ENCODE measurements at places on chromosomes 6 and 20.

DNA sequence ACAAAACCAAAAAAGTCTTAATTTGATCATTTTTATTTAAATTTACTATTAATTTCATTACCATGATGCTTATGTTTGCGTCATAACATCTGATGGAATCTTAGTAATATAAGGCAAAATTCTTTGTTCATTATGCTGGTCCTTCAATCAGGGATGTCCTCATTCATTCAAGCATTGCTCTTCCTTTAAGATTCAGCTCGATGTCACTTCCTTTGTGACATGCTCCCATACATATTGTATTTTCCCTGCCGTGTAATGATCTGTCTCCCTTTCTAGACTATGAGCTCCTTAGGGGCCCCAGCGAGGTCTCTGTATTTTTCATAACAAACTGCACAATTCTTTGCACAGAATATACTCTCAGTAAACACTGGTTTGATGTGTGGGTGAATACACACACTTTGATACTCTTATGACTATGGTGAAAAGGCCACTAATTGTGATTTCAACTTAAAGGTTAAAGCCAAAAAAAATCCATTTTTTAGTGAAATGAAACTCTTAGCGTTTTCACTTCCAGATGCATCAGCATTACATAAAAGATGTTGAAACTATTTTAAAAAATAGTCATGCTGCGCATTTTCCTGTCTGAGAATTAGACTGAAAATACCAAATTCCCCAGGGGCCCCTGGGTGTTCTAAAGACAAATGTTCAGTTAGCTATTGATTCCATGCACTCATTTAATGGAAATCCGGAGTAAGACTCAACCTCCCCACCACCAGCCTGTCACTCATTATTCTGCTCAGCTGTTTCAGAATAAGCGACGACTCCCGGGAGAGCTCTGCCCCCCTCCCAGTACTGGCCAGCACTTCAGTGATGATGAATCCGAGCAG lies 169.7 kb downstream of the ATXN1 start:
- no peak for DNase-seq

DNA sequence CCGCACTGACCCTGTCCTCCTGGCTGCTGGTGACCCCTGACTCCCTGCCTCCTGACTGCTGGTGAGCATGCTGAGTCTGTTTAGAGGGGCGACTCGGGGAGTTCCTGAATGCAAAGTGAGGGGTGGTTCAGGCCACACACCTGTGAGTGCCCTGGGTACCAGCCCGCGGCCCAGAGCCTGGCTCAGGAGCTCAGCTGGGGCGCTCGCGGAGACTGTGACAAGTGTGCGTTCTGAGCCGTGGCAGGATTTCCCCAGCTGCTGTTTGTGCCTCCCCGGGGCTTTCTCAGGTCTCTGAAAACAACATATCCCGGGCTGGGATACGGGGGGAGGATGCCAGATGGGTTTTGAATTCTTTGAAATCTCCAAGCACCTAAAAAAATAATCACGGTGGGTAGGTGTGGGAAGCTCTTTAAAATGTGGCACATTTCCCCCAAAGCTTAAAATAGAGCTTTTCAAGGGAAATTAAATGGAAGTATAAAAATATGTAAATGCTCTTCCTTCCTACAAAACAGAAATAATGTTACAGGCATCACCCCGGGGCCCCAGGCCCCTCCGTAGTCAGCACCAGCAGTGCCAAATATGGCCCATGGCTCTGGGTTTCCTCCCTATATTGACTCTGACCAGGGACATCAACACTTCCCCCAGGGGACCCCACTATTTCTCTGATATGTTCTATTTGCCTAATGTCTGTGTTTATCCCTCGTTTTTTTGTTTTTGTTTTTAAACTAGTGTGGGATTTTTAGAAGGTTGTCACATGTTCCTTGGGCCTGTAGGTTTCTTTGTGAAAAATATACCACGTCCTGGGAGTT lies 49.9 kb upstream of the TAGAP start:
- DNase-seq = no peak

DNA sequence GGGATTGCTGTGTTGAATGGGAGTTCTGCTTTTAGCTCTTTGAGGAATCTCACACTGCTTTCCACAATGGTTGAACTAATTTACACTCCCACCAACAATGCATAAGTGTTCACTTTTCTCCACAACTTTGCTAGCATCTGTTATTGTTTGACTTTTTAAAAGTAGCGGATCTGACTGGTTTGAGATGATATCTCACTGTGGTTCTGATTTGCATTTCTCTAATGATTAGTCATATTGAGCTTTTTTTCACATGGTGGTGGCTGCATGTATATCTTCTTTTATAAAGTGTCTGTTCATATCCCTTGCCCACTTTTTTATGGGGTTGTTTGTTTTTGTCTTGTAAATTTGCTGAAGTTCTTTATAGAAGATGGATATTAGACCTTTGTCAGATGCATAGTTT lies 588.3 kb upstream of the ADGRB3 start:
- DNase-seq = no peak

- no peak for DNase-seq
Measured at GRCh38 chr6:137630666-137631065, 136.5 kb upstream of the OLIG3 start.

GRCh38 chr6:170423030-170423429 lies 116.5 kb downstream of the FAM120B start:
- no peak for DNase-seq

DNA sequence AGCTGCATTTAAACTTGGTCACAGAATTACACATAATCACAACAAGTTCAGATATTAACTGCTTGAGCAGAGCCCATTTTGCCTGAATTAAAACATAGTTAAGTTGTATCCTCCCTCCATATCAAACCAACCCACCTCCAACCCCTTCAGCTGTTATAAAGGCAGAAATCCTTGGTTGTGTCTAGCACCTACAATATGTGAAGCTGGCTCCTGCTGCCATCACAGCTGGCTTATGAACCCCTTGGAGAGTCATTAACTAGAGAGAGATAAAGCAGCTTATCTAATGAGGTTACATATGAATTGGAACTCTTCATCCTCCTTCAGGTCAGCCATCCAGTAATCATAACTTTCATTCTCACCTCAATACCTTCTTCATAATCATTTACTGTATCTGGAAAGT lies 101.8 kb downstream of the EPHA7 start:
- DNase-seq = no peak

GRCh38 chr20:38132156-38132909 lies 32.7 kb downstream of the TGM2 start:
- no peak for DNase-seq

DNA sequence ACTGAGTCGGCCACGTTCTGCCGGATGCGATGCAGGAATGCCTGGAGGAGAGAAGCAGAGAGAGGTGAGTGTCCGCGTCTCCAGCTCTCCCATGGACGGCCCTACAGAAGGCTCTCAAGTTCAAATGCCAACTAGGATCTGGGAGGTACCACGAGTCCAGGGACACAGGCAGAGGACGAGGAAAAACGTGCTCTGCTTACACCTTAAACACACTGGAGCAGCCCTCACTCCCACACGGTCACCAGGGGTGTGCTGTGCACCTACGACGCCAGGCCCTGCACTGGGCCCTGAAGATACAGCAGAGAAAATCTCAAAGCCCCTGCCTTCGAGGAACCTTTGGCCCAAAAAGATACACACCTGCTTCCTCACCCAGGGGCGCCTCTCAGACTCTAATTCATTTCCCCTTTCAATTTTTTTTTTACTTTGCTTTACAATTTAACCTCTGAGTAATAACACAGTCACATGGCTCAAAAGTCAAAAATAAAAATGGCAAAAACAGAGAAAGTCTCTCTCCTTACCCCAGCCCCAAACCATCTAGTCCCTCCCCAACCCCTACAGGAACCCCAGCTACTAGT lies 79.9 kb downstream of the PREX1 start:
- no peak for DNase-seq

- no peak for DNase-seq
Measured at GRCh38 chr6:132780770-132781371, 17.6 kb downstream of the SLC18B1 start.

GRCh38 chr6:17493286-17493685 lies 99.9 kb downstream of the CAP2 start:
- DNase-seq = no peak

DNA sequence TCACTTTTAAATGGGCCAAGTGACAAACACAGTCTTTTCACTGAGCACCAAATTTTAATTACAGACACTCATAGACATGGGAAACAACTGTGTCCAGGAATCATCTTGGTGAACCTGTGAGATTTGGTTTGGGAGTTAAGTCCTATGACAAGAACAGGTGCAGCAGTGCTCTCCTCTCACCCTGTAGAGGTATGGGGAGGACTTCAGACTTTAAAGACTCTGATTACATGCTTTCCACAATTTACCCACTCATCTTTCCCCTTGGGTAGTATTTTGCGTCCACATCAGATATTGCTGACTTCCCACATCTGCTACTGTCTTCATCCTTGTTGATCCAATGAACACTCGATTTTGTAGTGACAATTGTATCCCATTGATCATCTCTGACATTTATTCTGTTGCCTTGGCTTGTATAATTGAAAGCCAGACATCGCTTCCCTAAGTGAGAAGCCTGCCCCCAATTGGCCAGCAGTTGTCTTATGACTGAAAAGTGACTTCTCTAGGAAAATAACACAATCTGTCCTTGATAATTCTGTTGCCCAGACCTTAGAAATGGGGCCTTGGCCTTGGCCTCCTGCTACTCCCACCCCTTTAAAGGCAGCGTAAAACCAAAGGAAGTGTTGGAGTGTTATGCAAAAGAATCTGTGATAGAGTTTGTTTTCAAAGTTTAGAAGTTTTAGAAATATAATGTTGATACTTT lies 40.0 kb downstream of the TXLNB start:
- no peak for DNase-seq

DNA sequence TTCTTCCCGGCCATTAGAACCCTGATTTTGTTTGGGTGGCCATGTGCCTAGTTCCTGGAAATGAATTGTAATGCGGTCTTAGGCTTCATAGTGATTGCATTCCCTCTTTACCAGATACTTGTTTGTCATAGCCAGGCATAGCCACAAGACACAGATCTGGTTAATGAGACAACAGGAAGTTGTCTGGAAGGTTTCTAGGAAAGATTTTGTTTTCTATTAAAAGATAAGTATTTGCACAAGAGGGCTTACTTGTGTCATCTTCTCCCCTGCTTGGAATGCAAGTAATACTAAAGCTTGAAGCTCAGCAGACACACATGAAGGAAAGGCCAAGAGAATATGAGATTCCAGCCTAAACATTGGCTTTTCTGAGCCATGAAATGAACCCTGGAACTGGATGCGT lies 12.9 kb downstream of the FARS2 start:
- DNase-seq = no peak

- DNase-seq = peak; percentile 48
Measured at GRCh38 chr6:32970413-32971241, 2.2 kb downstream of the BRD2 start.

- DNase-seq = no peak
Measured at GRCh38 chr20:46987001-46987400, 92.4 kb downstream of the EYA2 start.

- DNase-seq = no peak
Measured at GRCh38 chr20:41167118-41167470, 29.8 kb downstream of the PLCG1 start.
